ENCODE measurements at places on chromosomes 2 and 18. TPM values are rescaled to one million over a fixed set of nuclear protein-coding genes. Genes with fewer than 3 reads are reported as not detected.

GRCh38 chr2:202023198-202023903 lies 10.3 kb upstream of the FZD7 start:
- H3K4me1 ChIP-seq: peaks cover 24% of the 10 kb centered on the region
- no peaks in the 10 kb centered on the region for H3K36me3 ChIP-seq
- no peak overlapping the region for H3K4me3 ChIP-seq
- no peak for DNase-seq

DNA sequence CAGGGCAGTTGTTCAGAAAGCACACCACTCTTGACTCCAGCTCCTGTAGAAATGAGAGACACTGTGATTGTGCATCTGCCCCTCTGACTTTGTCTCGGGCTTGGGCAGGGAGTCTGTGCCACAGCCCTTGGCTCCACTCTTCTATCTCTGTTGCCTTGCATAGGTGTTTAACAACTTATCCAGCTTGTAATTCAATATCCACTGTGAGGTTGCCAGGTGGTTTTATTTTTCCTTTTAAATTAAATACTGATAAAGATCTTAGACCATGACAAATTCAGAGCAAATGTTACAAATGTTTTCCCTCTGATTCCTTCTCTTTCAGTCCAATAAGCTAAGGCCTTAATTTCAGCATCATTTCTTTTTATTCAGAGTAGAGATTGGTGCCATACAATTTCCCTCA lies 421.7 kb downstream of the STK39 start:
- H3K4me3 ChIP-seq: no peak overlapping the region
- H3K4me1 ChIP-seq: peaks cover 4% of the 10 kb centered on the region
- no peaks in the 10 kb centered on the region for H3K36me3 ChIP-seq
- no peak for DNase-seq
- no peaks in the 10 kb centered on the region for H3K27me3 ChIP-seq
- no peak overlapping the region for H3K27ac ChIP-seq

DNA sequence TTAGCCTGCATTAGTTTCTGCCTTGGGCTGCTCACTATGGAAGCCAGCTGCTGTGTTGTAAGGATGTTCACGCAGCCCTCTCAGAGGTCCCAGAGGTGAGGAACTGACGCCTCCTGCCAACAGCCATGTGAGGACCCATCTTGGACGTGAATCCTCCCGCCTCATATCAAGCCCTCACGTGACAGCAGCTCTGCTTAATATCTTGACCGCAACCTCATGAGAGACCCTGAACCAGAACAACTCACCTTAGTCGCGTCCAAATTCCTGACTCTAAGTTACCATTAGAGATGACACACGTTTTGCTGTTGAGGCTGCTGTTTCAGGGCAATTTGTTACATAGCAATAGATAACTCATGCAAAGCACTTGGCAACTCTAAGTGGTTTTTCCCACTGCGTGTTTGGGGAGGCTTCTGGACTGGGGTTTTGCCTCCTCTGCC lies 97.7 kb downstream of the TMEM17 start:
- H3K4me3 ChIP-seq: no peak overlapping the region
- H3K36me3 ChIP-seq: no peaks in the 10 kb centered on the region
- H3K4me1 ChIP-seq: peaks cover 36% of the 10 kb centered on the region
- no peak for DNase-seq

DNA sequence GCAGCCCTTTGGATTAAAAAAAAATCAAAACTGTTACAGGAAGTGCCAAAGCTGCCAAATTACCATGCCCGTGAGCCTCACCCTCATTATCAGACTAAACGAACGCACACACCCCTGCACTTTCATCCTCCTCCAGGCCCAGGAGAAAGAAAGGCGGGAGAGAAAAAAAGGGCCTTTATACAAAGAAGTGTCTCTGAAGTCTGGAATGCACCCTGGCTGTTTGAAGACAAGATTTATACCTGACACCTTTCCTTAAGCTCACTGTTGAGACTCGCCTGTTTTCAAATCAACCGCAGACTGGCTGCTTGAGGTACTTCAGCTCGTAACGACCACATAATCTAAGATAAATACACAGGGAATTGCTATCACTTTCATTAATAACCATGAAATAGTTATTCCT lies 31.0 kb downstream of the EDAR start:
- peak overlapping the region; percentile 67 for H3K4me3 ChIP-seq
- H3K4me1 ChIP-seq: peaks cover 14% of the 10 kb centered on the region
- H3K27me3 ChIP-seq: no peaks in the 10 kb centered on the region
- H3K36me3 ChIP-seq: peaks cover 3% of the 10 kb centered on the region
- DNase-seq: no peak

- no peaks in the 10 kb centered on the region for H3K4me1 ChIP-seq
- no peak overlapping the region for H3K27ac ChIP-seq
- H3K4me3 ChIP-seq: no peak overlapping the region
- no peak for DNase-seq
Measured at GRCh38 chr2:204050681-204051080, 114.1 kb downstream of the ICOS start.

DNA sequence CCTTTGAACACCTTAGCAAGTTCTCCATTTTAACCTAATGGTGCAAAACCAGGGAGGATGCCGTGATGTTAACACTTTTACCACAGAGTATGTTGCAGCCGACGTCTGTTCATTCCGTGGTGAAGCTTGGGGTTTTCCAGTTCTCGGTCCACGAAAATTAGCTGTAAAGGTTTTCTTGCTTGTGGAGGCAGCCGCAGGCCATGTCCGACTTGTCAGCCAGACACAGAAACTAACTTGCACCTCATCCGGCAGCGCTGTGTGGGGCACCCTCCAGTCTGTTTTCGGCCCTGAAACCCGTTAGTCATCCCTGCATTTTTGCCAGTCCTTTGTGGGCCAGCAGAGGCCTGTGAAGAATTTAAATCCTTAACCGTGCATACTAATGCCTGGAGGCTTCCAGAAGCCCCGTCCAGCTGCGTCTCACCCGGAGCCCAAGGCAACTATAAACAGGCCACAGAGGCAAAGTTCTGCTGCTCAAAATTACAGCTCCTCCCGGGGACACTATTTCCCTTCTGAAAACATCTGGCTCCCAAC lies 70.6 kb downstream of the SH3YL1 start:
- H3K4me3 ChIP-seq: no peak overlapping the region
- H3K27me3 ChIP-seq: no peaks in the 10 kb centered on the region
- H3K36me3 ChIP-seq: no peaks in the 10 kb centered on the region
- H3K4me1 ChIP-seq: peaks cover 5% of the 10 kb centered on the region

- peak overlapping the region; percentile 26 for H3K27ac ChIP-seq
- DNase-seq: no peak
- H3K4me3 ChIP-seq: no peak overlapping the region
- H3K27me3 ChIP-seq: no peaks in the 10 kb centered on the region
Measured at GRCh38 chr2:108271691-108272253, 16.9 kb upstream of the SULT1C2 start.

GRCh38 chr2:18829251-18829902 lies 240.0 kb upstream of the NT5C1B start:
- no peaks in the 10 kb centered on the region for H3K36me3 ChIP-seq
- DNase-seq: no peak
- peak overlapping the region; percentile 27 for H3K4me3 ChIP-seq
- H3K27ac ChIP-seq: peak overlapping the region; percentile 48

GRCh38 chr2:231161252-231161839 lies 36.5 kb upstream of the HTR2B start:
- no peak overlapping the region for H3K27ac ChIP-seq
- DNase-seq: no peak
- H3K4me3 ChIP-seq: no peak overlapping the region
- peaks cover 10% of the 10 kb centered on the region for H3K4me1 ChIP-seq

- no peaks in the 10 kb centered on the region for H3K4me1 ChIP-seq
- DNase-seq: no peak
- H3K36me3 ChIP-seq: no peaks in the 10 kb centered on the region
- no peak overlapping the region for H3K4me3 ChIP-seq
- H3K27me3 ChIP-seq: no peaks in the 10 kb centered on the region
Measured at GRCh38 chr2:138898855-138899254, 118.7 kb upstream of the NXPH2 start.

DNA sequence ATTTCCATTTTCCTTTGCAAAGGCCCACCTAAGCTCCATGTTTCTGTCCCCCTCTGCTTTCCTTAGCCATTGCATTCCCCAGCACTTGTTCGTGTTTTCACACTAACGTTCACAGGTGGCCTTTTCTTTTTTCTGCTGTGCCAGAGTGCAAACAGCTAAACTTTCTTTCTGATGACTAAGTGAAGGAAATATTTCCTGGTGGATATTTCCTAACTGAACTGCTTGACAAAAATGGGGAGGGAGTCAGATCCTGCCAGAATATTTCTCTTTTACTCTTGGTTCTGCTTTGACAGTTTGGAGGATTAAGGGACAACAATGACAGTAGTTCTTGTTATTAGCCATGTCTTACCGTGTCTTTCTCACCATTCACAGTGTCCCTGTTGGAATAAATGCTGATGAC lies 344.0 kb downstream of the ARHGAP15 start:
- DNase-seq: no peak
- peaks cover 10% of the 10 kb centered on the region for H3K27me3 ChIP-seq
- H3K4me3 ChIP-seq: no peak overlapping the region
- H3K36me3 ChIP-seq: no peaks in the 10 kb centered on the region

GRCh38 chr2:131029812-131030211 lies 63.4 kb downstream of the FAM168B start:
- H3K4me1 ChIP-seq: peaks cover 6% of the 10 kb centered on the region
- peaks cover 3% of the 10 kb centered on the region for H3K36me3 ChIP-seq
- no peak overlapping the region for H3K27ac ChIP-seq
- H3K4me3 ChIP-seq: no peak overlapping the region
- H3K27me3 ChIP-seq: peaks cover 11% of the 10 kb centered on the region
- DNase-seq: no peak

DNA sequence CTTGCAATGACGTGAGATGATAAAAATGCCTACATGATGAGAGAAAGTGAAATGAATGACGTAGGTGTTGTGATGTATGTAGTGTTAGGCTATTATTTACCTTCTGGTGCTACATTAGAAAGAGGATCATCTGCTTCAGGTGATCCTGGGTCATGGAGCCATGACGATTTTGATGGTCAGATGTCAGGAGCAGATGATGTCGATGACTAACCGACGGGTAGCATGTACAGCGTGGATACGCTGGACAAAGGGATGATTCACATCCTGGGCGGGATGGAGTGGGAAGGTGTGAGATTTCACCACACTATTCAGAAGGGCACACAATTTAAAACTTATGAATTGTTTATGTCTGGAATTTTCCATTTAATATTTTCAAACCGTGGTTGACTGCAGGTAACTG lies 43.5 kb upstream of the ACVR1C start:
- no peak overlapping the region for H3K4me3 ChIP-seq
- H3K27me3 ChIP-seq: no peaks in the 10 kb centered on the region
- no peak for DNase-seq
- no peak overlapping the region for H3K27ac ChIP-seq

GRCh38 chr2:120552800-120553481 lies 182.7 kb upstream of the GLI2 start:
- H3K4me3 ChIP-seq: peak overlapping the region; percentile 75
- peaks cover 24% of the 10 kb centered on the region for H3K27me3 ChIP-seq
- peak; percentile 81 for DNase-seq
- H3K36me3 ChIP-seq: no peaks in the 10 kb centered on the region

DNA sequence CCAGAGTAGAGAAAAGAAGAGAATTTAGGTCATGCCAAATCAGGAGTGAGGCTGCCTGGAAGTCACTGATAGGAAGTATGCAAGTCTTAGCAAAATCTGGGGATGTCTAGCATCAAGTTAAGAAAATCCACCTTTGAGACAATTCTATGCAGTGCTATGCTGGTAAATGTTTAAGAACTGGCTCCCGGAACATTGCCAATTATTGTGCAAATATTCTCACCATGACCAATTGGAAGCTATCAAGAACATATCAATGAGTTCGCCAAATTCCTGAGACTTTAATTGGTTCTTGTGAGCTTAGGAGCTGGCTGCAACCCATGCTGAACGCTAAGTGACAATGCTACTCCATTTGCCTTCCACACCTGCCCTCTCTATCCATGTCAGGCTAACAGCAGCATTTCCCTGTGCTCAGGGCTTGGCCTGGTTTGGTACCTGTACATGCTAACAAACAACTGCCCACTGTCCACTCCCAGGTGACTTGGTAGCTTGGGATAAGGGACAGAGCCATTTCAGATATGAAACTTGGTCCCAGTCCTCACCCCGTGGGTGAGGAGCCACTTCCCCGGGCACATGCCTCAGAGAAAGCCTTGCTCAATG lies 172.9 kb upstream of the KLHL29 start:
- no peak for DNase-seq
- peaks cover 4% of the 10 kb centered on the region for H3K36me3 ChIP-seq
- no peak overlapping the region for H3K4me3 ChIP-seq
- peak overlapping the region; percentile 29 for H3K27ac ChIP-seq

GRCh38 chr18:56021136-56021808 lies 433.3 kb upstream of the TCF4 start:
- H3K27me3 ChIP-seq: no peaks in the 10 kb centered on the region
- H3K27ac ChIP-seq: no peak overlapping the region
- DNase-seq: no peak
- H3K4me3 ChIP-seq: no peak overlapping the region
- no peaks in the 10 kb centered on the region for H3K36me3 ChIP-seq

The GDF7 gene
- total RNA-seq: 24.3 TPM

The ERLEC1 gene
- total RNA-seq: 41.7 TPM

The ACTR1B gene
- total RNA-seq: 69.0 TPM

The HOXD1 gene
- 7.7 TPM for total RNA-seq

The NXPH2 gene
- 1.1 TPM for total RNA-seq

Measured in type B pancreatic cell (in vitro differentiated cells).